Activated CD4-positive, alpha-beta T cell treated with anti-CD3 and anti-CD28 coated beads, Interleukin-2, amount 50 U/mL, for 24 hours (primary cell): ENCODE measurements at places on chromosomes 4 and X.

DNA sequence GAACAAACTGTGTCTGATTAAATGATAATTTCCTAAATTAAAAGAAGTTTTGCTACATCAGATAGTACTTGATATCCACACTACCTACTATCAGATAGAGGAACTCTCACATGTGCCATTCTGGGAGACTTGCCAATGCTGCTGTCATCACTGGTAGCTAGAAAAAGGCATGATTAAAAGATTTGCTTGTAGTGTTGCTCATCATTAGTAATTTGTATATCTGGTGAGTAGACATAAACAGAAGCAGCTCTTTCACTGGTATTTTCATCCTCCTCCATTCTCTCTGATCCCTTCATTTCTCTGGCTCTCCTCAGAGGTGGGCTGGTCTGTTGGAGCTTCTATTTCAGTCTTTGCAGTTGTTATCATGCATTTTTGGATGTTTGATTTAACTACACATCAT lies 56.0 kb downstream of the SPRY1 start:
- no peak for DNase-seq

DNA sequence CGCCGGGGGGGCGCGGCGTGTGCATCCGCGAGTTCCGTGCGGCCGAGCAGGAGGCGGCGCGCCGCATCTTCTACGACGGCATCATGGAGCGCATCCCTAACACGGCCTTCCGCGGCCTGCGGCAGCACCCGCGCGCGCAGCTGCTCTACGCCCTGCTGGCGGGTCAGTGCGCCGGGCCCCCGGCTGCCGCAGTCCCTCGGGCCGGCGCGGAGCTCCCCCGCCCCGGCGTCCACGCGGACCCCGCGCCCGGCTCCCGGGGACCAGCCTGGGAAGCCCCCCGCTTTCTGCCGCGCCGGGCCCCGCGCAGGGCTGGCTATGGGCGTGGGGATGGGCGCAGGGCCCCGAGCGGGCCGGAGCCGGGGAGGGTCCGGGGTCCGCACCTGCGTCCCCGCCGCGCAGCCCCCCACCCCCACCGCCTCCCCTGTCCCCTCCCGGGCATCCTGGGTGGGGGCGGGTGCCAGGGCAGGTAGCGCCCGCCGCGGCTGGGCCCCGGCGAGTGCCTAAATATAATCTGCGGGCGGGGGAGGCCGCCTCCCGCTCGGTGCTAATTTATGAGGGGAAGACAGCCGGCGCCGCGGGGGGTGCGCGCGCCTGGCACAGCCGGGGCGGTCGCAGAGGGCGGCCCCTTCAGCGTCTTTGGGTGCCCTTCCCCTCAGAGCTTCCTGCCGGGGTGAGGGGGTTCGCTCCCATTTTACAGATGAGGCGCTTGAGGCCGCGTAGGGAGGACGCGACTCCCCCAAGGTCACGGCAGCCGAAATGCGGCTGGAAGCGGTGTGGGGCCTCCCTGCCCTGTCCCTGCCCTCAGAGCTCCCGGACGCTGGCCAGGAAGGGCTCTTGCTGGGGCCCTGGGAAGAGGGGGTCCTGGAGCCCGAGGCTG lies 837 bp downstream of the NAT8L start:
- no peak for DNase-seq

GRCh38 chr4:73189274-73189810 lies 69.3 kb downstream of the ANKRD17 start:
- no peak for DNase-seq

GRCh38 chr4:21948347-21949072 lies at the start of gene KCNIP4:
Gene KCNIP4, minus strand, starts transcription at chr4:21948772.
- DNase-seq: no peak

DNA sequence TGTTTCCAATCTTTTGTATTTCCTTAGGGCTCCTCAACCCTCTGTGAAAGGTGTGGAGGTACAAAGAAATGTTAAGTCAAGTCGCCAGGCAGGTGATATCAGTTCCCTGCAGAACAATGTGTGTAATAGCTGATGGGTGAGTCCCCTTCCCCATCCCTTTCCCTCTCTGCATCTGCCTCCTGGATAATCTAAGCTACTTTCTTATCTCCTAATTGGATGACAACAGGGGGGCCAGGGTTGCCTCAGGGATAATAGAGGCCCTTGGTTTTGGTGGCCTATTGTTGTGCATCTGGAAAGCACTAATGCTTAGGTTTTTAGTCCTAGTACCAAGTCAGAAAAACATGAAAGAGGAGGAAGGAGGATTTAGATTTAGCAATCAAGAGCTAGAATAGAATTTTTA lies 29.1 kb downstream of the MAGED1 start:
- DNase-seq: no peak

GRCh38 chr4:89283226-89284009 lies 24.2 kb downstream of the GPRIN3 start:
- DNase-seq: no peak

DNA sequence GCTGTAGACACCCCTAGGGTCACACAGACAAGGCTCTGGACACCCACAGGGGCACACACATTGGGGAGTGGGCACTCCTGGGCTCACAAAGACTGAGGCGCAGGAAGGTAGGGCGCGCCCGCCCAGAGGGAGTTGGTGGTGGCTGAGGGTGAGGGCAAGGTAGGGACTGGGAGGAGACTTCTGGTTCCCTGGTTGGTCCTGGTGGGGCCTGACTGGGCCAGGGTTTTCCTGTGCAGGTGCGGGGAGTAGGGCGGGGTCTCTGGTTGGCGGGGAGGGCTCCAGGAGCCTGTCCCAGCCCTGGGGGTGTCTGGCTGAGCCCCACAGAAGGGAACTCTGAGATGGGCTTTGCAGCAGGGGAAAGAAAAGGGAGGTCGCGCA lies 6.7 kb upstream of the WAS start:
- DNase-seq: no peak

DNA sequence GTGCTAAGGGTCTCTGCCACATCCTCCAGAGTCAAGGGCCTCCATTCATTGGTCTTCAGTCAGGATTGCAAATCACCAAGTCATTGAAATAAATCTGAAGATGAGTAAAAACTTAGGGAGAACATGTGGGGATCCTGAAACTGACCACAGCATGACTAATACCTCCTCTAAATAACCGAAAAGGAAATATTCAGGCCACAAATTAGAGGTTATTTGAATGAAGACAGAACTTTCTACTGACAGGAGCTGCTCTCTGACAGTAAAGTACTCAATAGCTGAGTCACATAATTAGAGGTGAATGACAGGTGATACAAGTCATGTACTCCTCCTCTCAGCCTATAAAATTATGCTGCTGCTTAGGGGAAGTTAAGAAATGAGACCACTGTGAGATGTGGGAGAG lies 240.2 kb upstream of the F9 start:
- no peak for DNase-seq

- no peak for DNase-seq
Measured at GRCh38 chrX:107204068-107204605, 2.1 kb downstream of the NUP62CL start.

GRCh38 chr4:112970903-112971302 lies 78.5 kb upstream of the ANK2 start:
- no peak for DNase-seq

DNA sequence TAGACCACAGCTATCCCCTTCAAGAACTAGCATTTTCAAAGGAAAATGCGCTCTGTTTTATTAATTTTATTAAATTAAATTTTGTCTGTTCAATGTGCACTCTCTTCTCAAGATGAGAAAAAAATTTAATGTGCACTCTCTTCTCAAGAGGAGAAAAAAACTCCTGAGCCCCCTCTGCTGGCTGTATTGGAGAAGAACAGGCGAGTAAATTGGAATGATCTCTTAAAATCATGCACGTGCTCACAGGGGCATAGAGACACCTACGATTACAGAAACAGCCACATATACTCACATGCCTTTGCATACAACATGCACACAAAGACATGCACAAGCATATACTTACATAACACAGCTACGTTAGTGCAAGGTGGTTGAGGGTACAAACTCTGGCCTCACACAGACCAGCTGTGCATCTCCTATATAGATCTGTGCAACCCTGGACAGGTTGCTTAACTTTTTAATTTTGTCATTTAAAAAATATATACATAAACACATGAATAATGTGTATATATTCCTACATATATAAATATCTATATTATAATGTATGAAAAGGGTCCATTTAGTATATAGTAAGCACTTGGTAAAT lies 176.2 kb upstream of the CXorf66 start:
- peak; percentile 1 for DNase-seq

DNA sequence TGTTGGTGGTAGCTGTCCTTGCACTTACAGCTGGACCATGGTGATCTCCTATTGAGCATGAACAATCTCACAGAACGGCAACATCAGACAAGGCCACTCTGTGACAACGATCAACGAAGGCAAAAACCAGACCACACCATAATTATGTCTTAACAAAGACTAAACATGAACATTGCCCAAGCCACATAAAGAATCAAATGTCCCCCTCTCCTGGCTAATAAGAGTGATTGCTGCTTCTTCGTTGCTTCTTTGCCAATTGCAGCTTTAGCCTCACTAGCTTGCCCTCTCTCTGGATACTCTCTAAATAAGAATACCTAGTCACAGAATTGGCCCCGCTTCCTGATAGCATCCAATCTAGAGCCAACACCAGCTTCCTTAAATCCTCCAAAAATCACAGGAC lies 41.5 kb upstream of the PGRMC1 start:
- DNase-seq: no peak

- no peak for DNase-seq
Measured at GRCh38 chr4:182277377-182277776, 34.2 kb downstream of the TENM3 start.

- DNase-seq: no peak
Measured at GRCh38 chr4:898123-898522, 34.0 kb downstream of the GAK start.

- no peak for DNase-seq
Measured at GRCh38 chr4:168317621-168318020, 931 bp downstream of the DDX60 start.

GRCh38 chr4:169120624-169121023 lies 110.6 kb upstream of the CBR4 start:
- no peak for DNase-seq

- no peak for DNase-seq
Measured at GRCh38 chr4:187798385-187798784, 197.2 kb upstream of the ZFP42 start.

- DNase-seq: no peak
Measured at GRCh38 chr4:127479031-127479622, 153.6 kb upstream of the INTU start.

DNA sequence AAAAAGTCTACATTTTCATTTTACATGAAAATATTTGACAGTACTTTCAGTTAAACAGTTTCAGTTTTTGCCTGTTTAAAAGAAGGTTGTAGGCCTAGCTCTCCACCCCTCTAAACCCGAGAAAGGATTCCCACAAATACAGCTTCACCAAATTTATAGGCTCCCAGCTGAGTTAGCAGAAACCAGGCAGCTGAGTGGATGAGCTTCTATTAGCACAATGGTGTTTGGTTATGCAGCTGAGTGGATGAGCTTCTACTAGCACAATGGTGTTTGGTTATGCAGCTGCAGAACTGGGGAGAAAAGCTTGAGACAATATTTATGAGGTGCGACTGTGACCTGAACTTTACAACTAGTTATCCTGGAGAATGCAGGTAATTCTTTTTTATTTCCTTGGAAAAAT lies 36.6 kb upstream of the PAQR3 start:
- DNase-seq: no peak

DNA sequence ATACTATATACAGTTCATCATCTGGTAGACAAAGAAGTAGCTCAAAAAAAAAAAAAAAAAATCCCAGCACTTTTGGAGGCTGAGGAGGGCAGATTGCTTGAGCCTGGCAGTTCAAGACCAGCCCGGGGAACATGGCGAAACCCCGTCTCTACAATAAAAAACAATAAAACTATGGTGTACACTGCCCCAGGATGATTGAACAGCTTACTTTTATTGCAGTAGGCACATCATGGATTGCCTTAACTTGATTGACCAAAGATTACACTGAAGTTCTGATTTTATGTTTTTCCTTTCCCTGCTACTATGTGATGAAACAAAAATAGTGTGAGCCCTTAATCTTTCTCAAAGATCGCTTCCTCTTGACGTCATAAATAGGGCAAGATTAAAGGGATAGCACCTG lies 60.6 kb downstream of the SNX25 start:
- no peak for DNase-seq

- no peak for DNase-seq
Measured at GRCh38 chrX:46574774-46575381, 1.3 kb downstream of the CHST7 start.

DNA sequence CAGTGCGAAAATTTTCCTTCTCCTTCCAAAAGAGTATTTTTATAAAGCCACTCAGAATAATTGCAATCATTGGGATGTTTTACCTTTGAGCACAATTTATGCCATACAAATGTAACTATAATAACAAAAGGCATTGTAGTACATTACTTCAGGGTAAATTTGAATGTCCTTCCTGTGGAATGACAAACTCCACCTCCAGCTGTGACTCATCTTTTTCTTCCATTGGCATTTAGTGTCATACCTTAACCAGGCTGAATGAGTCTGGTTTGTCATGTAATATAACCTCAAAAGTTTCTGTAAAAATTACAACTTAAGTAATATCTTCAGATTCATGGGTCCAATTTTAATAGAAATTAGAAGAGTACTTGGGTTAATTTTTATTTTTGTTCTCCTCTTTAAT lies 93.3 kb downstream of the TMEM47 start:
- DNase-seq: no peak

DNA sequence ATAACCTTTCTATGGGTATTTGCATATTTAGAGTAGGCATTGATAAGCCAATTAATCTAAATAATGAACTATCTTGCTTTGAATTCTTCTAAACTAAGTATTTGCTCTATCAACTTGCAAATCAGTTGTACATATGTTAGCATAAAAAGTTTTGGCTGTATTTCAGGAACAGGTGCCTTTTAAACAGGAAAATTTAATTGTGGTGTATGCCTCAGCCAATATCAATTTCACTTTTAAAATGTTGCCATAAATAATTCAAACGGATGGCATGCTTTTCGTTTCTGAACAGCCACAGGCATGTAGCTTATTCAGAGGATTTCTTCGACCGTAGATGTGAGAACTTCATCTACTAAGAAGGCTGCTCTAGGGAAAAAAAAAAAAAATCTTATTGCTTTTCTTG lies 99.9 kb downstream of the DCLK2 start:
- DNase-seq: no peak

DNA sequence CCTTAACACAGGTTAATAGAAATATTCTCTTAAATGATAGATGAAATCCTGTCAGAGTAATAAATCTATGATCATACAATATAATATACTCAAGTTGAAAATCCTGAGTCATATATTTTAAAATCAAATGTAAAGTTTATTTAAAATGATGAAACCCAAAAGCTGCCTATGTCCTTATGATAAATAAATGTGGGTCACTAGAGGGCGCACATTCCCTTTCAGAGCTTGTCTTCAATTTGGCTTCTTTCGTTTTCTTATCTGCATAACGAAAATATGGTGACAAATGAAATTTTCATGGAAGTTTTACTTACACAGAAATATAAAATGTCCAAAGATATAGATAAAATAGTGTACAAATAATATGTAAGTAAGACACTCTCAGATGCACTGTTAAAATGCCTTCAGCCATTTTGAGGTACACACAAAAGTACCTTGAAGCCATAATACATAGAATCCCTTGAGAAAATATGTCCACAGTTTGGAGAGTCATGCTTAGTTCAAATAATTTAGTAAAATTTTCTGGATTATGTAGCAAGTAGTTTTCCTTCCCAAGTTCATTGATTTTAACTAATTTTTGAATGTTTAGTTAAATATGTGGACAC lies 680.4 kb downstream of the DMD start:
- no peak for DNase-seq
